ENCODE measurements at places on chromosomes 3 and 15.

- no peak for DNase-seq
Measured at GRCh38 chr15:93185796-93186195, 96.8 kb upstream of the RGMA start.

DNA sequence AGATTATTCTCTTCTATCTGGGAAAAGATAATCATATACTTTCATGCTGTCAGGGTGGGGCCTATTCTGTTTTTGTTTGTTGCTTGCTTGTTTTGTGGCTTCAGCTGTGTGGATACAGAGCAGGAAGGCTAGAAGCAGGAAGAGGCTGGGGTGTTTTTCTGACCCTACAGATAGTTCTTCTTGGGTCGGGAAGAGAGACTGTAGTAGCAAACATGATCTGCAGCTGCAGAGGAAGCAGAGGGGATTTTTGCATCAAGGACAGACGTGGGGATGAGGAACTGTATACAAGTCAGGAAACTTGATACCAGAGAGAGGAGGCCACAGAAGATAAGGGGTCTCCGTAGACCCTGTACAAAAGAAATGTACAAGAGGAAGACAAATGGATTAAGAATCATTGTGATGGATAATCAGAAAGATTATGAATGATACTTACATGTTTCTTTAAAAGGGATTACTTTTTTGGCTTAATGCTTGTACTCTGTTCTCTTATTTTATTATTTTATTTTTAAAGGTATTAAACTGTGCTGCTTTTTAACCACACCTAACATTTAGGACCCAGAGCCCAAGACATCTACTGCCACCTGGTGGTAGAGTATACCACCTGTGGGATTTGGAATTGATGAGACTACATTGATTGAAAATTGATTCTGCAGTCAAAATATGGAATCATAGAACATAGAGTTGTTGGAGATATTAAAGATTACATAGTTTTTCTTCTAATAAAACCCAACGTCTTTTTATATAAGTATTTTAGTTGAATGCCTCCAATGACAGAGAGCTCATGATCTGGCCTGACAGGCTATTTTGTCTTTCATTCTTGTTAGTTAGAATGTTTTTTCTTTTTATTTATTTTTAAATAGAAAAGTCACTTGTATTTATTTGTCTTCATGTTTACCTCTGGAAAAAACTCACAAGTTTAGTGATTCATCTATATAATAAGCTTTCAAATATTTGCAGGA lies 87.3 kb upstream of the ROPN1 start:
- no peak for DNase-seq

DNA sequence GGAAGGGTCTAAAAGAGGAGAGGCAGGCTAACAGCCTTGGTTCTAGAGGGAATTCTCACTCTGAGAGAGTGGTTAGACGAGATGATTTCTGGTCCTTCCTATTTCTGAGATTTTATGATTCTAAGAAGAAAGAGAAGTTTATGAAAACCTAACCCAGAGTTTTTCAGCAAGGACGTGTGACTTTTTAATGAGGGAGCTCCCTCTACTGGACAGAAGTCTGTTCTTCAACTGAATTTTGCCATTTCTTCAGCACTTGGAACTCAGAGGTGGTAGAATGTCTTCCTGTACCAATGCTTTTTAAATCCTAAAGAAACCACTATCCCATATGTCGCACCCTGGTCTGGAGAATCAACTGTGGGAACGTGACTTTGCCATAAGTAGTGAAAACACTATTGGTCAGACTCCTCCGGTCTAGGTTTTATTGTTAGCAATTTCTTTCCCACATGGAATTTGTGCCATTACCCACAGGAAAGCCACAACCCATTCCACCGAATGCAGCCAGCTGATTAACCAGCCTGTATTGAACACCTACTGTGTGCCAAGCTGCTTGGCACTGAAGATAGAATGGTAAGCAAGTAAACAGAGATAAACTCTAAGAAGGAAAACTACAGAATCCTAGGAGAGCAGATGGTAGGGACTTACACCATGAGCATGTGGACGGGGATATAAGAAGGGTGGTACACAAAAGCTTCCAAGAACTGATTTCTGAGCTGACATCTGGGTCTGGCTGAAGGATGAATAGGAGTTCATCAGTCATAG lies 199.5 kb upstream of the LMCD1 start:
- peak; percentile 28 for DNase-seq

DNA sequence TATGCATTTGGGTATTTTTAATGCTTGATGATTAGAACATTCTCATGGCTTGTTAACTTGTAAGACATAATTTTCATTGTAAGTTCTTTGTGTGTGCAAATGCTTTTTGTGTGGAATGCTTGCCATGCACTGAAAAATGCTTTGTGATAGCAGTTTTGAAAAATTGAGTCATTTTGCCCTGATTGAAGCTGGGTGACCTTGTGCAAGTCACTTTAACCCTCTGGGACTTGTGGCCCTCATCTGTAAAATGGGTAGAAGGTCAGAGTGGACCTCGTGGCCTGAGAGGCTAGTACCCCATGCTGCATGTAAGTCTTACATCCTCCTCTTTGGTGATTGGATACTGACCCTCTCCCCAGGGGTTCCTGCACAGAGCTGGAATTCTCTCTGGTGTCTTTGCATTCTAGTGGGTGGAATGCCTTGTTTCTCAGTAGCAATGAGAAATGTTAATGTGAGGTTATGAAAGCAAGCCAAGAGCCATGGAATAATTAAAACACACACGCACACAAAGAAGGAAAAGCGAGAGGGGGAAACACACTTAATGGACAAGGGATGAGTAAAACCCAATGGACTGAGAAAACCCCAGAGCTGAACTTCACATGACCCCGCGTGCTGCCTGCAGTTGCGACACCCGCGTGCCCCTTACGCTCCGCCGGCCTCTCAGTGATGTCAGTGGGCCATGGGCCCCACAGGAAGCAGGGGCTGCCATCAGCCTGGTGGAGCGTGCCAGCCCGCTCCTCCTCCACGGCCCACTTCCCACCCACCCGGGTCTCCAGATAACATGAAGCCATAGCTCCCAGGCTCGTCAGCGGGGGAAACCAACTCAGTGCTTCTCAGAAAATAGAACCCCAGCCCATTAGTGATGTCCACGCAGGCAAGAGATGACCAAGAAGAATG lies 44.0 kb downstream of the SMAD3 start:
- DNase-seq: peak; percentile 68

DNA sequence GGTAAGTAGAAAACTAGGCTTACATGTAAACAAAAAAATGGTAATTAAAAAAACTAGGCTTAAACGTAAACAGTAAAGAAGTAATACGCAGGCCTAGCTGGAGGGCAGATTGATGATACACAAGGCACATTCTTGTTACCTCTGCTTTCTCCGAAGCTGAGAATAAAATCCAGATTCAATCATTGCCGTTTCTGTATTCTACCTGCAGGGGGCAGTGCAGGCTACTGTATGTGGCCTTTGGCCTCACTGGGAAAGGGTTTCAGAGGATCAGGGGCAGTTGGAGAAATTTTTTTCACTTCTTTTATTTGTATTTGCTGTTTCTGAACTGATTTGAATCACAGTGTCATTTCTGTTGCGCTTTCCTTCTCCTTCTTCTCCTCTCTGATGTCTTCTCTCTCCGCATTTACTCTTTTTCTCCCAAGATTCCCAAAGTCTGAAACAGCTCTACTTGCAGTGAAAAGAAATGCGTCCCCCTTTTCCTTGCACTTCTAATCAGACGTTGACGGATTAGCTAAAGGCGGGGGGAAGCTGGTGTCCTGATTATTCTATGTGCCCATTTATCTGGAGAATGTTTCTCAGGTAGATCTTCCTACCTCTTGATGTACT lies 67.1 kb upstream of the MCTP2 start:
- peak; percentile 11 for DNase-seq

GRCh38 chr3:119809249-119810017 lies 27.5 kb downstream of the NR1I2 start:
- DNase-seq: no peak

DNA sequence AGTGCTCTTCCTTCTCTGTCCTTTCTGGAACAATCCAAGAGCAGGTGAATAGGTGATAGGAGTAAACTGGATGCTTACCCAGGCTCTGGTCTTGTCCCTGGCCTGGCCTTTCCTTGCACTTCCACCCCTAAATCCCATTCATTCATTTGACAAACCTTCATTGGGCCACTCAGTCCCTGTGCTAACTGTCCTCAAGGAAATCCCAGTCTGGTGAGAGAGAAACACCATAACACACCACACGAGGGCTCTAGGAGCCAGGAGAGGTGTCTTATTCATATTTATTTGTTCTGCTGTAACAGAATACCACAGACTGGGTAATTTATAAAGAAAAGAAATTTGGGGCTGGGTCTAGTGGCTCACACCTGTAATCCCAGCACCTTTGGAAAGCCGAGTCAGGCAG lies 22.8 kb downstream of the EFCC1 start:
- no peak for DNase-seq

- DNase-seq: no peak
Measured at GRCh38 chr3:45032113-45032512, 6.0 kb downstream of the CLEC3B start.

DNA sequence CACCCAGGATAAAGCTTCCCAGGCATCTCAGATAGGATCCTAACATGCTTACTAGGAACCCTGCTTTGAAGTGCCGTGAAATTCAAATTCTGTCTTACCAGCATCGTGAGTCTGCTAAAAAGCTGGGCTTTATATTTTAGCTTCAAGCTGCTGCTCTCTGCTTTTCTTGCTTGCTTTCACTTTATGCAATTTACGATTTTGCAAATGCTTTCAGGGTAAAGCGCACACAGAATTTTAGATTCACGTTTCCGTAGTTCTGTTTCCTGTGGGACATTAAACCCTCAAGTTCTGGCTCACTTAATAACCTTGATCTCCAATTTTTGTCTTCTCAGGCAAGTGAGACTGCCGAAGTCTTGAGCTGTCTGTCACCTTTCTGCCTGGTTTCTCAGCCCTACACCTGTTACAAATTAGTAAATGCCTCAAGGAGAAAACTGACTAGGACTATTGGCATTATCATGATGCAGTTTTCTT lies 170.5 kb upstream of the TGFBR2 start:
- DNase-seq: no peak

- no peak for DNase-seq
Measured at GRCh38 chr3:143672396-143673165, 175.7 kb downstream of the SLC9A9 start.

DNA sequence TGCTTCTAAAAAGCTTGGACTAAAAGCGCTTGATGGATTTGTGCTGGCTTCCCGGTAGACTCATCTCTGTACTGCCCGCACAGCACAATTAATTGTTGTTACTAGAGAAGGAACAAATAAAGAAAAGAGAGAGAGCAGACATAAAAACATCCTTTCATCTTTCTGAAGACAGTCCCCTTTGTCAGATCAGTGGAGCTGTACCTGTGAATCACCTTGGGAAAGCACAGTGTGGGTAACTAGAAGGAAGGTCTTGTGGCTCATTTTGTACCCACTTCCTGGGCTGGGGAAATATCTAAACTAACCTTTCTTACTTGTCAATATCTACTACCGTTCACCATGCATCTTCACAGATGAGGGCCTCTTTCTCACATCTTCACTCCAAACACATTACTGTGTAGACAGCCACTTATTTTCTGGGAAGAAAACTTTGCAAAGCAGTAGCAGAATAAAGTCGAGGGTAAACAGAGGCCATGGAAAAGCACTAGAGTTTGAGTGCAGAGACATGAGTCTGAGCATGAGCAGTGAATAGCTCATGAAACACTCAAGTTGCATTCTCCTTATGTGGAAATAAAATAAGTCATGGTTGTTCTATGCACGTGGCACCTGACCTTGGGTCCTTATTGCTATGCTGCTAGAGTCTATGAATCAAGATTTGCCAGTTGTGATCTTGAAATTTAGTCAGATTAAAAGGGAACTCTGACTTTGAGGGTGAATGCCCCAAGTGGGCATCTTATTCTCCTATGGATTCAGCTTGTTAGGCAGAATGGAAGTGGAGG lies 169.3 kb downstream of the LPP start:
- no peak for DNase-seq

- DNase-seq: peak; percentile 61
Measured at GRCh38 chr3:45182915-45183871, 37.0 kb upstream of the CDCP1 start.

DNA sequence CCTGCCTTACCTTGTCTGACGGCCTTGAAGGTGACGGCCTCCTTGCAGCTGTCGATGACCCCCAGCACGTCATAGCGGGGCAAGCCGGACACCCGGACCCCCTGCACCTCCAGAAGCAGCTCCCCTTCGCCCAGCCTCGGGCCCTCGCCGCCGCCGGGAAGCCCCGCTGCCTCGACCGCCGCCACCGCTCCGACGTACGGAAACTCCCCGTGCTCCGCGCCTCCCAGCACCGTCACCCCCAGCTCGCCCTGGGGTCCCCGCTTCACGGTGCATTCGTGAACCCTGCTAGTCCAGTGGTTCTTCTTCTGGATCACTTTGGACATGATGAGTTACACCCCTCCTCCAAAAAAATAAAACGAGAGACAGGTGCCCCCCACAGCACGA lies 740 bp downstream of the MAGI1 start:
- no peak for DNase-seq

- no peak for DNase-seq
Measured at GRCh38 chr3:186921578-186921977, 8.7 kb upstream of the ST6GAL1 start.

- DNase-seq: no peak
Measured at GRCh38 chr15:52006702-52007340, 12.2 kb upstream of the MAPK6 start.

DNA sequence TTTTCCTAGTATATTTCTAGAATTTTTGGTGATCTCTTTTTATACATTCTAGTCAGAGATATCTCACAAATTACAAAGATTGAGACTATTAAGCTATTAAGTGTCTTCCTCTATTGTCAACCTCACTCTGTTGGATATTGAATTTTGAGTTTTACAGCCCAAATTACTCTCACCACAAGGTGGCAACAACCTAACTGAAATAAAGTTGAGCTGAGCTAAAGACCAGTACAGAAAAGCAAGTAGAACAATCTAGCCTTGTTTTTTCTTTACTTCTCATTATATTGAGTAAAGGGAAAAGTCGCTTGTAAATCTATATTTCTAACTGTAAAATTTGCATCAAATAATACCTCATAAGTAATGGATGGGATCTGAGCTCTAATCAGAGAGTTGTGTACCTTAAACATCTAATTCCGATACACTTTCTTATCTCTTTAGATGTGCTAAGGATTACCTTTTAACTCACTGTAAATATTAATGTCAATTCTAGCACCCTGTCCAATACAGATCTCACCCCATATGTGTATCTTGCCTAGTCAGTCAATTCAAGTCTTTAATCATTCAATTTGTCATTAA lies 13.6 kb upstream of the COMMD2 start:
- no peak for DNase-seq

DNA sequence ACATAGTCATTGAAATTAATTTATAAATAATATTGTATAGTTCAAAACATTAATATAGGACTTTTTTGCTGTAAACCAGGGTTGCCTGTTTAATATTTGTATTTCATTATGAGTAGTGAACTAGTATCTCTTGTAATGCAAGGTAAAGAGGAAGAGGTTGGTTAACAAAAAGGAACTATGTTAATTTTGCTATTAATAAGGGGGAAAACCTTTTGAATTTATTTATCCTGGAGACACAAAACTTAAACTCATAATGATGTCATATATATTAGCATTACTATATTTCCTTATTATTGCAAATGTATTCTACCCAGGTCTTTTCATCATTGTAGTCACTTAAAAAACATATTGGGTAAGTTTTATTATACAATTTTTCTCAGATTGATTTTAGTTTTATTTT lies 94.5 kb downstream of the CHL1 start:
- DNase-seq: no peak

- DNase-seq: no peak
Measured at GRCh38 chr15:45635763-45636292, 999 bp downstream of the SQOR start.

GRCh38 chr15:65245096-65245856 lies 34.0 kb upstream of the CILP start:
- peak; percentile 33 for DNase-seq

All from HuH-7.5 (cell line).